ENCODE measurements at places on chromosomes 3 and 15.

GRCh38 chr3:56813653-56813960, 11.9 kb upstream of the ARHGEF3 start:
- DNase-seq = no peak

GRCh38 chr15:77622209-77622933, 10.3 kb downstream of the LINGO1 start:
- DNase-seq = no peak

- DNase-seq = peak; percentile 41
These were observed 4.1 kb upstream of the COX17 start for GRCh38 chr3:119681279-119681678.

DNA sequence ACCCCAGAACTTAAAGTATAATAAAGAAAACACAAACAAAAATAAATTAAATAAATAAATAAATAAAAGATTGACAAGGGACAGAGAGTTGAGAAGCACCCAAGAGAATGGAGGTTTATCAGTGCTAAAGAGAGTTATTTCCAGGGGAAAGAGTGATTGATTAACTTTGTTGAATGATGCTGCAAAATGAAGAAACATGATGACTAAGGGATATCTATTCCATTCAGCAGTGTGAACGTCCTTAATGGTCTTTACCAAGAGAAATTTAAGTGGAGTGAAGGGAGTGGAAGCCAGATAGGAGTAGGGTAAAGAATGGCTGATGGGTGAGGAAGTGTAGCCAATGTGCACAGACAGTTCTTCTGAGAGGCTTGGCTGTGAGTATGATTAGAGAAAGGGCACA, 11.1 kb downstream of the REC114 start:
- DNase-seq = no peak

DNA sequence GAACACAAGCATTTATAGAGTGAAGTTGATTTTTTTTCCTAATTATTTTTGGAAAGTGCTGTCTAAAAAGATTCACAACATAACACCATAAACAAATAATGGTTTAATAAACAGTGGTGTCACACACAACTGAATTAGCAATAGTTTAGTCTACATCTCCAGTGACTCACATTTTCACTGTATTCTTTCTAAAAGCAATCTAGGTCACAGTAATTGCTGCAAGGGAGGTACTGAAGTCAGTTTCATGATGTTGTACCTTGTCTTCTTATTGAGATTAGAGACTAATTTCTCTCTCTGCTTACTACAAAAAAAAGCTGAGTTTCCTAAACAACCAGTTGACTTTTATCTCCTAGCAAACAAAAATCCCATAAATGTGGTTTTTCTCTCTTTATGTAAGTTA, 29.6 kb downstream of the PLSCR4 start:
- no peak for DNase-seq

- DNase-seq = no peak
These were observed 142.6 kb upstream of the PROK2 start for GRCh38 chr3:71927505-71928066.

GRCh38 chr15:39597751-39598185, 16.9 kb downstream of the THBS1 start:
- DNase-seq = peak; percentile 54

DNA sequence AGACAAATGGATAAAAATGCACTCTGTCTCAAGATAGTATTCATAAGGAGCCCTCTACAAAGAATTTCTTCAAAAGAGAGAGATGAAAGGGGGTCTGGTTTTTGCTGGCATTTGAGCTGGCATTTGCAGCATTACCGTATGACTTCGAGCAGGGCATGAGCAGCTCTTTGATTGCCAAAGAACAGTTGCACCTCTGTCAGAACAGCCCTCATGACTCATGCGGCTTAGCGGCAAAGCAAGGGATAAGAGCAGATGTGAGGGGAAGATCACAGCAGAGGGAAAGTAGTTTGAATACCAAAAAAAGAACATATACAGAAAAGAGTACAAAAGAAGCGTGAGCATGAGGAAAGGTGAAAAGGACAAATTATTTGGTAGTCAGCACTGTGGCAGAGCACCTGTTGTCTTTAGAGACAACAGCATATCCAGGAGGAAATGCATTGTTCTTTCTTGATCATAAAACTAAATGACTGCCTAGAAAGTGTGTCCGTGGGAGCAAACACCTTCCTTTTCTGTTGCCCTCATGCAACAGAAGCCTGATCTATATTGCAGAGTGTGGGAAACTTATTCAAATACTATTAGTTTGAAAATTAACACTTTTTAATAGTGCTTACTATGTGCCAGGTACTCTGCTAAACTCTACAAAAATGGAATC, 80.5 kb upstream of the SLC24A5 start:
- peak; percentile 69 for DNase-seq

GRCh38 chr3:9769426-9770275, at the start of gene CAMK1:
Gene CAMK1, minus strand, starts transcription at chr3:9769947. Its CDS starts 2,198 bp downstream, at chr3:9767749.
- peak; percentile 66 for DNase-seq

Data from foreskin fibroblast (primary cell).